ENCODE measurements at places on chromosomes 3 and 15.

GRCh38 chr3:107794664-107795443, 272.1 kb downstream of the BBX start:
- no peak for DNase-seq

DNA sequence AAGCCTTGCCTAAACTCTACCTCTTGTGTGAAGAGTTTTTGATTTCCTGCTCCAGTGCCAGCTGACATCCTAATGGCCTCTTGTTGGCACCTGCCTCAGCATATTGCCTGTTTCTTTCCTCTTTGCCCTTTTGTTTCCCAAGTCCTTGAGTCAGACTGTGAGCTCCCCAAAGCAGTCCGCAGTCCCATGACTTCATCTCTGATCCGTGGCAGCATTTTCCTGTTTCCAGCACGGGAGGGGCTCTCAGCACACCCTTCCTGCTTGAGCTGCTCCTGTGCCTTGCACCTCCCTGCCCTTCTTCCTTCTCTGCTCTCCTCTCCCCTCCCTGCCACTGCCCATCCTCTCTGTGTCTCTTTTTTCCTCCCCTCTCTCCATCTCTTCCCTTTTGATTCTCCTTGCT, 179.6 kb downstream of the EPHB1 start:
- no peak for DNase-seq

GRCh38 chr15:88655800-88656488, 17.1 kb downstream of the ISG20 start:
- no peak for DNase-seq

DNA sequence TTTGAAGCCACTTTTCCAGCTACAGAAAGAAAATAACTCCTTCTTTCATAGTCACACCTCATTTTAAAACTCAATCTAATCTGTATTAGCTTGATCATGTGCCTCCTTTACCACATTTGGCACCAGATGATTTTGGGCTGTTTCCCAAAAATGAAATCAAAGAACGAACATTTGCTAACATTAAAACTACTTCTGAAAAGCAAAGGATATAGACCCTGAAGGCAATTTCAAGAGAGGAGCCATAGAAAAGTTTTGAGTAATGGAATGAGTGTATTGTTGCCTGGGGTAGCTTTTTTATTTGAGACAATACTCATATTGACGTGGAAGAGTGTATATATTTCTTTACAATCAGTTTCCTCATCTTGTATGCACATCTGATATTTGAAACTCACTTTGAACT, 152.8 kb upstream of the TBL1XR1 start:
- DNase-seq, result no peak

DNA sequence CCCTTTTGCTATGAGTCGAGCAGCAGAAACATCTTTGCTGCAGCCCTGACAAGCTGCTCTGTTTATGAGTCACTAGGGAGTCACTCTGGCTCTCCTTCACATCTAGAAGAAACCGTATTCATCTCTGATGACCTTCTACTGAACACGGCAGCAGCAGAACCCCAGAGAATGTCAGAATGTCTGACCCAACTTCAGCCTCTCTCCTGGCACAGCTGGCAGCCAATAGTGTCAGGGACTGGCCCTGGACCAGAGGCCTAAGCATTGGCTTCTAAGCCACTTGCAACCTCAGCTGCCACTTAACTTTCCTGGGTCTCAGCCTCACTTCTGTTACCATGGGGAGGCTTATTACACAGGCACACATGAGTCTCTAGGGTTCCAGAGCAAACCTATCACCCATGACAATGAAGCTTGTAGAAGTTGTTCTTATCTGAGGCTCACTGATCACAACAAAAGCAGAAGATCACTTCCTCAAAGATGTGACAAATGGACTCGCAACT, 184.1 kb upstream of the TLE3 start:
- DNase-seq, result no peak

GRCh38 chr15:76636059-76636458, 269.1 kb downstream of the SCAPER start:
- DNase-seq, result no peak

GRCh38 chr3:3194861-3195260, 15.4 kb upstream of the CRBN start:
- DNase-seq, result no peak

DNA sequence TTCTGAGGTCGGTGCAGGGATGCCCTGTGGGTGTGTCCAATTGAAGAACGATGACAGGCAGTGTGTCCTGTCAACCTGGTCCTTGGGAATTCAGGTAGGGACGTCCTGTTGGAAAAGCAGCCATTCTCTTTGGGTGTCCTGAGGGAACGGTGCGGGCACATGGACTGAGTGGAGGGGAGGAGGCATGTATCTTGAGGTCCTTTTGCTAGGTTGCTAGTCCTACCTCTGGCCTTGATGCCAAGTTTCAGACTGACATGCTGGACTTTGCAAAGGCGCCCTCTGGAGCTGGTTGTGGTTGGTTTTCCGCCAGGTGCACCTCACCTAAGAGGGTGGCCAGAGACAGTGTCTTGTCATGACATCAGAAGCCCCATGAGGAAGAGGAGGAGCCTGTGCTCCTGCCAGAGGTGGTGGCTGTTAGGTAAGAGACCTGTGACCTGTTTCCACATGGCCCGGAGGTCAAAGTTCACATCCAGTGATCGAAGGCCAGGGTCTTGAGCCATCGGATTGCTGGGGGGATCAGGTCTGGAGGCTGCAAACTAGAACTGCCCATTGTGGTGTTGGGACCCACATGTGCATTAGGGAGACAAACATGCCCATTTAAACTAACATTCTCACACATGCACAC, 106.3 kb downstream of the SNRPN start:
- DNase-seq, result no peak

- no peak for DNase-seq
Measured at GRCh38 chr3:56836276-56837163, 34.8 kb upstream of the ARHGEF3 start.

GRCh38 chr15:55846116-55846707, 103.3 kb upstream of the PRTG start:
- no peak for DNase-seq

- DNase-seq, result peak; percentile 67
Measured at GRCh38 chr3:49723296-49723627, 489 bp downstream of the GMPPB start.

DNA sequence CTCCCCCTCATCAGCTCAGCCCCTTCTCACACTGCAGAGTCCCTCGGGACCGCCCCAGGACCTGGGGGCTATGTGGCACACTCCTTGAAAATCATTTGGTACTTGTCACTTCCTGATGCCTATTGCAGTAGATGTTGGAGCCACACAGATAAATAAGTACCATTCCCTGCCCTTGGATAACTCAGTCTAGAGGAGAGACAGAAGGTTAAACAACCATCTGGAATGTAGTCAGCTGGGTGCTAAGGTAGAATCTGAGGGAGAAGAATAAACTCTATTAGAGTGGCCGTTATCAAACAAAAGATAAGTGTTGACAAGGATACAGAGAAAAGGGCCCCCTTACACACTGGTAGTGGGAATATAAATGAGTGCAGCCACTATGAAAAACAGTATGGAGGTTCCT, 112.3 kb upstream of the NR2E3 start:
- DNase-seq, result no peak

- no peak for DNase-seq
Measured at GRCh38 chr3:55719006-55719405, 231.9 kb upstream of the WNT5A start.

GRCh38 chr3:117856354-117856753, 1146.8 kb downstream of the TUSC7 start:
- no peak for DNase-seq

GRCh38 chr15:68353421-68354135, 76.0 kb downstream of the FEM1B start:
- DNase-seq, result no peak

Measured in breast epithelium (tissue), 4 donors.